ENCODE measurements at places on chromosomes 5 and 9. TPM values are rescaled to one million over a fixed set of nuclear protein-coding genes. Genes with fewer than 3 reads are reported as not detected.

- no peak for DNase-seq
Observed at GRCh38 chr9:86990290-86990689, 43.0 kb upstream of the GAS1 start.

DNA sequence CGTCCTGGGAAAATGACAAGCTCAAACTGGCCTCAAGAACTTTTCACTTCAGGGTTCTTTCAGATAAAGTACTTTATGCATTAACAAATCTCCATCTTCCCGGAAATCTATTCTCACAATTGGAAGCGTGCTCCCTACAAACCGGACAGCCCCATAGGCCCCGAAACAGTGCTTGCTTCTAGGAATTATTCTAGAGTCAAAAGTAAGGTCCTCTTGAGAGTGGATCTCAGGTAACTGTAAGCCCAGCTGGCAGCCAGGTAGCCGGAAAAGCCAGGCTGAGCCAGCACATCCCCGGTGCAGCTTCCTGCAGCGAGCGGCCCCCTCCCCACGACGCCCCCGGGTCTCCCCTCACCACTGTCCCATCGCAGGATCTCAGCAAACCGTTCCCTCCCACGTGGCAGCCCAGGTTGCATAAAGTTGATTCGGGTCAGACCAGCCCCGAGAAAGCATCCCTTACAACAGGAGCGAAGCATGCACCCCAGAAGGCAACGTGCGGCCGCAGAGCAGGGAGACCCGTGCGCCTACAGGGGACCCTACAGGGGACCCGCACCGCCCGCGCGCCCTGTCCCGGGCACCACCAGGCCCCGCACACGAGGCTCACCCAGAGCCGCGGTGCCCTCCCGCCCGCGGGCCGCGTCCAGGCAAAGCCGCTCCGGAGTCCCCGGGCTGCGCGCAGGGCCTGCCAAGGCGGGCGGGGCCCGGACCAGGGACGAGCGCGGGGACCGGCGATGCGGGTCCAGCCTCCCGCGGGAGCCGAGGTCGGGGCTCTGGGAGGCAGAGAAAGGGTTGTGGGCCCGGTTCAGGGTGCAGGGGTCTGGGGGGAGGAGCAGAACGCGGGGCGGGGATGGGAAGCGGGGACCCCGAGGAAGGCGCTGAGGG, 920 bp downstream of the LPCAT1 start:
- DNase-seq, result no peak

GRCh38 chr9:135299239-135299590, 180.4 kb upstream of the PPP1R26 start:
- DNase-seq, result no peak

- no peak for DNase-seq
Observed at GRCh38 chr9:31071606-31072286, 1312.7 kb upstream of the ACO1 start.

DNA sequence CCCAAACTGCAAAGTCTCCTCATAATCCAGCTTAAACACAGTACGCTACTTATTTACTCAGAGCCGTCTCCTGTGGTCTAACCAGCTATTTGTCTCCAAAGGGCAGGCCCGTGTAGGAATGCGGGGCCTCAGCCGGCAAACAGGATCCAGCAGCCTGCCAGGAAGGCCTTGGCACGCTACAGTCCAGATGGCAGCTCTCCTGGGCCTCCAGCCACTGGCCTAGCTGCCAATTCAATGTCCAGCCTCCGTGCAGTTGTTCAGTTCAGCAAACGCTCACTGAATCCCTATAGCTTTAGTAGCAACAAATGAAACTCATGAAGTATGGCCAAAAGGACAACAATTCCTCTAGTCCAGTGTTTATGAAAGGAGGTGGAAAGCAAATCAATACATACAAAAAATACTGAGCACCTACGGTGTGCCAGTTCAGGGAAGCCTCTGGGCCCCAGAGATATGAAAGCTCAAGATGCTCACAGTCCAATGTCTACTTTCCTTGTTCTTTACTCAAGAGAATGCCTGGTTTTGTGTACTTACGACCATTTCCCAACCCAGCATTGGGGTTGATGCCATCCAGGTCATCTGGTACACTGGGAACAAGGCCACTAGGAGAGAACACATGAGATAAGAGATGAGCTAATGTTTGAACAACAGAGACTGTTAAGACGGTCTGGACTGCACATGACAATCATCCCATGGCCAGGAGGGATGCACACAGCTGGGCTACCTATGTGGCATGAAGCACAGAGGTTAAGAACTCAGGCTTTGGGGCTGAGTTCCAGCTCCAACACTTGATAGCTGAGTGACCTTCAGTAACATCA, 8.3 kb downstream of the CDK5RAP2 start:
- no peak for DNase-seq

- peak; percentile 12 for DNase-seq
Observed at GRCh38 chr9:32742296-32742695, 41.0 kb upstream of the TMEM215 start.

The ZCCHC7 gene
- 34.7 TPM for total RNA-seq

The SOHLH1 gene
- total RNA-seq, result not detected

The YIPF5 gene
- 152 TPM for total RNA-seq
